ENCODE measurements at places on chromosomes 12 and 14.

GRCh38 chr14:94612580-94613554, 676 bp downstream of the SERPINA3 start:
- DNase-seq = no peak

- no peak for DNase-seq
These were observed 133.8 kb upstream of the MGAT4C start for GRCh38 chr12:86389949-86390348.

- no peak for DNase-seq
These were observed 174.6 kb upstream of the TBX3 start for GRCh38 chr12:114858388-114859146.

DNA sequence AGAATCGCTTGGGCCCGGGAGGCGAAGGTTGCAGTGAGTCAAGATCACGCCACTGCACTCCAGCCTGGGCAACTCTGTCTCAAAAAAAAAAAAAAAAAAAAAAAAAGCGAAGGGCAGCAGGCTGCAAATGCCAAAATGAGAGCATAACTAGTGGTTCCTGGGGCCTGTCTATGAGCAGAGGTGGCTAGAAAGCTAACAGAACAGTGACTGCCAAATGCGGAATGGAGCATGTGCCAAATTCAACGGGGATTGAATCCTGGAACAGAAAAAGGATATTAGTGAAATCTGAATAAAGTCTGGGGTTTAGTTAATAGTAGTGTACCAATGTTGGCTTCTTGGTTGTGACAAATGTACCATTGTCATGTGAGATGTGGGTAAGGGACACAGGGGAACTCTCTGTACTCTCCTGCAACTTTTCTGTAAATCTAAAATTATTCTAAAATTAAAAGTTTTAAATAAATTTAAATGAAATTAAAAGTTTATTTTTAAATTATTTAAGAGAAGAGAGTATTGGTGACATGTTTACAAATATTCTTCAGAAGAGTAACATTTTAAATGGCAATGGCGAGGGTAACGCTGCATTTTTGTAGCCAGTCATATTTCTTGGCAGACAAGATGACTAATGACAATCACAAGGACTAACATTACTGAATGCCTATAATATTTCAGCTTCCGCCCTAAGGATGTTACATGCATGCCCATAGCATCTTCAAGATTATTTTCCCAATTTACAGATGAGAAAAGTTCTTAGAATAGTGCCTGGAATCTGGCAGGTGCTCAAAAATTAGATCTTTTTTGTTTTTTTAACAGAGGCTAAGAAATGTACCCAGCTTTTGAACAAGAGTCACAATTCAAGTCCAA, 28.9 kb upstream of the NUDT4 start:
- no peak for DNase-seq

GRCh38 chr14:86788224-86788623, 1204.8 kb downstream of the GALC start:
- DNase-seq = no peak

Data from islet precursor cell (in vitro differentiated cells).